HS-5 (cell line): ENCODE measurements at places on chromosomes 16 and 17.
A peak's percentile ranks its signal among the peaks of the same experiment; 100 is the strongest.

DNA sequence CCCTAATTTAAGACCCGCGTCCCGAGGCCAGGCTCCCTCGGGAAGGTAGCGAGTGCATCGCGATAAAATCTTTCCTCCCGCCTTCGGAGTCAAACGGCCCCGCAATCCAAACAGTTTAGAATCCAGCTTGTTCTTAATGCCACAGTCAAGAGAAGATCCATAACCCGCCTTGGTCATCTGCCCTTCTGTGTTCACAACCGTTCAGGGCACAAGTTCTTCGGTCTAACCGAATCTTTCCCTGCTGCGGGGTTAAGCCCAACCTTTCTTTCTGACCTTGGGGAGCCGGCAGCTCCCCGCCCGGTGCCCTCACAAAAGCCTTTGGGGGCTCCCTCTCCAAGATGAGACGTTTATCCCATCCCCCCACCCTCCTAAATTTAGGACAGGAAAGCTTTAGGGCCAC, 30.3 kb downstream of the CPSF4L start:
- DNase-seq, result no peak

GRCh38 chr17:49252148-49252695, 21.6 kb upstream of the PHOSPHO1 start:
- no peak for DNase-seq

DNA sequence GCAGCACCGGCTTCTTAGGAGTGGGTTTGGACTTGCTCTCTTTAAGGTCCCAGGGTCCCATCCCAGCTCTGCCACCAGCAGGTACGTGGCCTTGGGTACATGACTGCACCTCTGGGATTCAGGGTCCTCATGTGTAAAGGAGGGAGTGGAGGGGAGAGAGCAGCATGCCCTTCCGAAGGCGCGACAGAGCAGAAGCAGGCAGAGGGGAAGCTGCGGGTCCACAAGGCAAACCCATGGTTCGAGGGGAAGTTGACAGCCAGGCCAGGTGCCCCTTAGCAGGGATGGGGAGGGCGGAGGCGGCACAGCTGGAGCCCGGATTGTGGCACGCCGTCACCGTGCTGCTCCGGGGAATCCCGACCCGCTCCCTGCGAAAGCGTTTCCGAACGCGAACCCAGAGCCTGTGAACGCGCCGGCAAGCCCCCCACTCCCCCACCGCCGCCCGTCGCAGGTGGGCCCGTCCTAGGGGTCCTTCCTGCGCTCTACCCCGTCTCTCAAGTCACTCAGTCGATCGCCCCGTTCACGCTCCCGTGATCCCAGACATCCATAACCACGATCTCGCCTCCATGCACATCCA, 4.1 kb upstream of the TBX2 start:
- DNase-seq, result no peak

- DNase-seq, result no peak
These were observed 568.3 kb upstream of the ZFHX3 start for GRCh38 chr16:73616166-73616753.

GRCh38 chr17:64398320-64398719, 7.7 kb upstream of the PECAM1 start:
- no peak for DNase-seq

GRCh38 chr17:76721463-76721862, 4.9 kb downstream of the JMJD6 start:
- DNase-seq, result no peak

- no peak for DNase-seq
These were observed 51.1 kb upstream of the LGALS9 start for GRCh38 chr17:27579897-27580321.

GRCh38 chr16:65117811-65118448, 3.9 kb downstream of the CDH11 start:
- DNase-seq, result peak; percentile 56

DNA sequence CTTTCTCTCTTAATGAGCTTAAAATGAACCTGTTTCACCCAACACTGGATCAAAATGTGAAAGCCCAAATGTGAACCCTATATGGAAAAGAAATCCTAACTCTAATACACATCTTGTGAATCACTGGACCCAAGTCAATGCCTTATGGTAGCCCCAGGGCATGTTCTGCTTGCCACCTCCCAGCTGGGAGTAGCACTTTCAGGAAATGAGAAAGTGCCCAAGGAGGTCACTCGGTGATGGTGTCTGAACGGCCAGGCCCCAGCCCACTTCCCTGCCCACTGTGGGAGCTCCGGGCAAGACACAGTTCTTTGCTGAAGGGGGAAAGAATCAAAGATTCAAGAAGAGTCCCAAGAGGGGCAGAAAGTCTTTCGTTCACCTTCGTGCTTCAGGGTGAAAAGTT, 46.1 kb downstream of the GTF3C1 start:
- DNase-seq, result no peak

DNA sequence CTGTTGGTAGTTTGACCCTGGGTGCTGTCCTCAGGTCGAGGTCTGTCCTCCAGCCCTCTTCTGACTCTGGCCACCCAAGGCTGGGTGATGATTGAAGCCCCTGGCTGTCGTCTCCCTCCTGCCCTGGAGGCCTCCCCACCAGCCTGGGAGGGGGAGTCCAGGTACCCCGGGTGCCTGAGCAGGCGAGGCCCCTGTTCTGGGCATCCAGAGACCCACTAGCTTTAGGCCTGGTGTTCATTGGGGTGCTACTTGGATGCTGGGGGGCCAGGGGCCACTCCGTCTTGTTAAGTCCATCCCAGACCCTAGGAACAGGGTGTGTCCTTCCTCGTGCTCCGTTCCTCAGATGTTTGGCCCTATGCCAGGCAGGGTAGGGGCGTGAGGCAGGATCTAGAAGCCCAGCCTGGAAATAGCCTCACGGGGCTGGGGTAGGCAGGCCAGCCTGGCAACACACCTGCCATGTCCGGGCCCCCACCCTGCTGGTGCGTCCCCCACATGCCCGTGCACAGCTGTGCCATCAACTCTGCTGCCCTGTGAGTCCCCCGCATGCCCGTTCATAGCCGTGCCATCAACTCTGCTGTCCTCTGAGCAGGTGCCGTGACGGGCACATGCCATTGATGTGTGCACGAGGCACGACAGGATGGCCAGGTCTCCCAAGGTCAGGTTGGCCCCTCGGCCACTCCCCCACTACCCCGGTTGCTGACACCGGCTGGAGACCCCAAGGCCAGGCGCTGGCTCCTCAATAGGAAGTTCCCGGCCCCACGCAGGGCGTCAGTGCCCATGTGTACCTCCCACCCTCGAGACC, 36.9 kb downstream of the GINS2 start:
- no peak for DNase-seq

DNA sequence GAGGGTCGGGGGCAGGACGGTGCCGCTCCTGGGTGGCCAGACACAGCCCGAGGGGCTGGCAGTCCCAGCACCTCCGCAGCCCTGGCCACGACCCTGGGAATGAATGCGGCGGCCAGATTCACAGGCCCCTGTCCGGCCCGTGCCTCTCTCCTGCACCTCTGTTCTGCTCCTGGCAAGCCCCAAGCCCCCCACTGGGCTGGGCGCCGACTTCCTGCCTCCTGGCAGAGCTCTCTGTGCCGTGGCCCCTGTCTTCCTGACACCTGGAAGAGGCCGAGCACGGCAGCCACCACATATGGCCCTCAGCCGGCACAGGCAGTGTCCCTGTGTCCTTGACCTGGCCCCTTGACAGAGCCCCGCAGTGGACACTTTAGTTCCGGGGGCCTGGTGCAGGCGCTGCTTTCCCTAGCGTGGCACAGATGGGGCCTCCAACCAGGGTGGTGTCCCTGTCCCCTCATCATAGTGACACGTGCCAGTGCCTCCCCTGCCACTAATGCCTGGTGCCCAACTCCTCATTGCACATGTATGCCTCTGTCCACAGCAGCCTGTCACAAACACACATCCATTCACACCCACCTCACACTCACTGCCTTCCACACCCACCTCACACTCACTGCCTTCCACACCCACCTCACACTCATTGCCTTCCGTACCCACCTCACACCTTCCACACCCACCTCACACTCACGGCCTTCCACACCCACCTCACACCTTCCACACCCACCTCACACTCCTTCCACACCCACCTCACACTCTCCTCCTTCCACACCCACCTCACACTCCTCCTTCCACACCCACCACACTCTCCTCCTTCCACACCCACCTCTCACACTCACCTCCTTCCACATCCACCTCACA, 110.6 kb upstream of the PLCG2 start:
- no peak for DNase-seq

DNA sequence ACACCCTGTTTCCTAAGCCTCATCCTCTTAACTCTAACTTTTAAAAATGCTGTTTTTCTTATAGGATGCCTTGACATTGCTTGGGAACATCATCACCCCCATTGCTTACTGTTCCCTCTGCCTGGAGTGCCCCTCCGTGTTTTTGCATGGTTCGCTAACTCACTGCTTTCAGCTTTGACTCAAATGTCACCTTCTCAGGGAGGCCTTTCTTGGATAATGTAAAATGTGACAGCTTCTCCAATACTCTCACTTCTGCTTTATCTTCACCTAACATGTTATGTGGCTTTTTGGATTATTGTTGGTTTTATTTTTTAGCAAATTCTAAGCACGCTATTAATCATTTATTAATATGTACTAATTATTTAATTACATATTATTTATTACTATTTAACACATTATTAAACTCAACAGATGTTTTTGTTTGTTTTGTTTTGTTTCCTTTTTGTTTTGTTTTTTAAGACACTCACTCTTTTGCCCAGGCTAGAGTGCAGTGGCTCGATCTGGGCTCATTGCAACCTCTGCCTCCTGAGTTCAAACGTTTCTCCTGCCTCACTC, 3.8 kb downstream of the CRYM start:
- no peak for DNase-seq

DNA sequence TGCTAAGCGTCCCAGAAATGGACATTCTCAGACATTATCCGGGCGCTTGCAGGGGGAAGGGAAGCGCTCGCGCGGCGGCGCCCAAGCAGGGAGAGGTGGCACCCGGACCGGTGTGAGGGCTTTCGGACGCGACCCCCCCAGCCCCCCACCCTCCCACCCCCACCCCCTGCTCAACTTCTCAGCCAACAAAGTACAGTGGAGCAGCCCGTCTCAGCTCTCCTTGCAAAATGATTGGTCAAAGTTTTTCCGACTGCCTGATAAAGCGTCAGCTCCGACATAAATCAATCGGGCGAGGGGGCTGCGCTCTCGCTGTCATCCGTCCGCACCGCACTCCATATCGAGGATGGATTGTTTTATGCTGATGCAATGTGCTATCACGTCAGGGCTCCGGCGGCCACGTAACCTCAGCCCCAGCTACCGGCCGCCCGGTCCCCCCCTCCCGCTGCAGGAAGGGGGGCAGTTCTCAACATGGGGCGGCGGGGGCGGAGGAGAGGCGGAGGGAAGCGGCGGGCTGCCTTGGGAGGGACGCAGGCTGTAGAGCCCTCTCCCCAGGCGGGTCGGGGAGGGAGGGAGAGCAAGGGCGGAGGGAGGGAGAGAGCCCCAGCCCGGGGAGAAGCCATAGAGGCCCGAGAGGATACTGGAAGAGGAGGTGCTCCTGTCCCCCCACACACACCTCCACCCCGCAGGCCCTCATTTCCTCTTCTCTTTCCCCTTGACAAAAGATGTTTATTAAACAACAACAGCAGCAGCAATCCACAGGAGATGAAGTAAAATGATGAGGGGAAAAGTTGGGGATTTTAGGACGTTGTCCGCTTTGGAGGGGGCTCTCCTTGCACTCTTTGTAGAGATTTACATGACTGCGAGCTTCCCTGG, at the start of gene HOXB9:
TSS of gene HOXB9 (minus strand) at position 114 of the 873 bp plus-strand sequence. CDS start at position 25, 89 bp downstream.
- DNase-seq, result no peak

- no peak for DNase-seq
These were observed 23.8 kb upstream of the TMEM101 start for GRCh38 chr17:44038604-44039011.

DNA sequence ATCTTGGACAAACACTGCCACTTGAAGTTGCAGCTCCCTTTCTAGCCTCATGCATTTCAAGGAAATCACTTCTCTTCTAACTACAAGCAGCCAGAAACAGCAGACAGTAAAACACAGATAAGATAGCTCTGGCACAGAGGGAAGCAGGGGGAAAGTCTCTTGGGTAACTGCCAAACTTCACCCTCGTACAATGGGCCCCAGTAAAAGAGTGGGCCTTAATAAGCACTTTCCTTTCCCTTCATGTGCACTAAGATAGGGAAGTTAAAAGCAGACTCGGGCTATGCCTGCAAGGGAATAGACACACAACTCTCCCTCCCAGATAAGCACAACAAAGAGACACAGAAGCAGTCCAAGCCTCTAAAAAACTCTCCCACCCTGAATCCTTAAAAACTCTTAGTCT, 4.2 kb upstream of the KRTAP4-5 start:
- DNase-seq, result no peak

DNA sequence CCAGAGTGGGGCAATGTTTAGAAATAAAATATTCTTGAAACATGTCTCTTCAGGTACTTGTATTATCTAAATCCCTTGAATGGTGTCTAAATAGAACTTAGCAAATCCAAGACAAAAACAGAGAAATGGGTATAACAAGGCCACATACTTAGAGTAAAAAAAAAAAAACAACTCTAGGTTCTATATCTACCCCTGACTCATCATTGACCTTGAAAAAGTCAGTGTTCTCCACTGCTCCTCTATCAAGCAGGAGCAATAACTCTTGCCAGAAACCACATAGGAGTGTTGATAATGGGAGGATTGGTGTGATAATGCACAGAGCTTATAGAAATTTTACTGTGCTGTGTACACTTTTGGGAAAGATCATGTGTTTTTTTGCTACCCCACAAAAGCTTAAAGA, 296.6 kb upstream of the PMFBP1 start:
- no peak for DNase-seq

DNA sequence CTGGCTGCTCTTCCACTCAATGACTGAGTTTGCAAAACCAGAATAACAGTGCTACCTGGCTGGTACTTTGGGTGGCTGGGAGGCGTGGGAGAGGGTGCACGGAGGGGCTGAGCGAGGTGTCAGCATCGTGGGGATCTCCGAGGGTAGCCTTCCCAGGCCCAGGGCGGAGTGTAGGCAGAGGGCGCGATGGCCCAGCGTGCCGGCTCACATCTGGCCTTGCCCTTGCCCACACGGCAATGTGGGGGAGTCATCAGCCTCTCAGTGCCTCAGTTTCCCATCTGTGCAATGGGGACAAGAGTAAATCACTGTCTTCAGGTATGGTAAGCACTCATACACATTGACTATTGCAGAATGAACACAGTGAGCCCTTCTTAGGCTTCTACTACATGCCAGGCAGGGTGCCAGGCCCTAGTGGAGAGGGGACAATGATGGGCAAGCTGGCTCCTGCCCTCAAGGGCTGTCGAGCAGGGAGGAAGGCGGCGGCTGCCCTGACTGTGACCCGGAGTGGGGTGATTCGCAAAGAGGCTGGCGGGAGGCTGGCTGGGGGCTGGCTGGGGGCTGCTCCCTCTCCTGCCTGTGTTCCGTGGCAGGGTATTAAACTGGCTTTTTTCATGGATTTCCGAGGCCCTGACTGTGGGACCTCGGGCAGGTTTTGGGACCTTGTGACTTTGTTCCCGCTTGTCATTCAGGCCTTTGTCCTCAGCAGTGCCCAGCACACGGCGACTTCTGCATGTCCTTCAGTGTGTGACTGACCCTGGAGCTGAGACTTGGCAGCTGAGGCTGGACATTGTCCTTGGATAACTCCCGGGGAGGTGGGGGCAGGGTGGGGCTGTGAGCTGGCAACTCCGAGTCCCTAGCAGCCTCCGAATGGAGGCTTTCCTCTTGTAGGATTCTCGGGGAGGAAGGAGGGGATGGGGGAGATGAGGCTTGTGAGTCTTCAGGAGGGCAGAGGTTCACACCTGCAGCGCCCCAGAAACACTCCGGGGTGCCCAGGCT, 243.1 kb downstream of the SEC14L1 start:
- DNase-seq, result no peak
